ENCODE measurements at places on chromosomes 6 and 20. TPM values are rescaled to one million over a fixed set of nuclear protein-coding genes. Genes with fewer than 3 reads are reported as not detected.

Gene COX4I2
- not detected for total RNA-seq

Gene FKBP1C
- 0.10 TPM for total RNA-seq

Gene CCM2L
- total RNA-seq = 0.35 TPM

Gene TRIM10
- under 0.01 TPM for total RNA-seq

Gene TMEM14A
- 46.9 TPM for total RNA-seq

Gene HLA-DPA1
- 7.0 TPM for total RNA-seq

Gene NOTCH4
- 0.52 TPM for total RNA-seq

DNA sequence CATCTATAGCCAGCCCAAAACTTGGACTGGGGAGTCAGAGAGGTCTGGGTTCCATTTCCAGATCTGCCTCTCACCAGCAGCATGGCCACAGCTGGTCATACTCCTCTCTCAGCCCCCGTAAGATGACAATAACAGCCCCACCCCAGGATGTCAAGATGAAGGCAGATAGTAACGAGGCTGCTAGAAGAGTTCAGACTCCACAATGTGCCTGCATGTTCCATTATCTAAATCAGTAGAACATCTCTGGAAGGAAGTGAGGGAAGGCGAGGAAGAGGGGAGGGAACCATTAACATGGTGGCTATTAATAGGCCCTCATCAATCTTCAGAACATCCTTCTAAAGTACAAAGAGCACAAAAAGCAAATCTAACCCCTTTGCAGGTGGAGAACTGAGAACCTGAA is 98.0 kb upstream of the KCNG1 start:
- no peak for DNase-seq

- DNase-seq = no peak
Measured at GRCh38 chr20:63409066-63409833, 48.1 kb upstream of the CHRNA4 start.

DNA sequence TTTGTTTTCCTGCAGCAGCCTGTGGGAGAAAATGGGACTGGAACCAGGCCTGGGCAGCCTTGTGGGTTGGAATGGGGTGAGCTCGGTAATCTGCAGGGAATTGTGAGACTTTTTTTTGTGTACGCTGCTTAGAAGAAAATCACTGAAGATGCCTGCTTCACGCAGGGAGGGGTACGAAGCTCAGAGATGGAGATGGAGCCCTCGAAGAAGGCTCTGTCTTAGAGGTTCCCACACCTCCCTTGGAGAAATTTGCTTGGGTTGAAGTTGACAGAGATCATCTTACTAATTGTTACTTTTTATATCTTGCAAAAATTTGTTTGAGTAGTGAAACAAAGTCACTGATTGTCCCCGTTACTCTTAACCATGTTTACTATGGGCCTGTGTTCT is 894 bp downstream of the PYGB start:
- DNase-seq = no peak

GRCh38 chr20:63092660-63093215 is 86.0 kb upstream of the BHLHE23 start:
- DNase-seq = no peak

- no peak for DNase-seq
Measured at GRCh38 chr6:136792095-136792409, 225 bp downstream of the MAP3K5 start.

DNA sequence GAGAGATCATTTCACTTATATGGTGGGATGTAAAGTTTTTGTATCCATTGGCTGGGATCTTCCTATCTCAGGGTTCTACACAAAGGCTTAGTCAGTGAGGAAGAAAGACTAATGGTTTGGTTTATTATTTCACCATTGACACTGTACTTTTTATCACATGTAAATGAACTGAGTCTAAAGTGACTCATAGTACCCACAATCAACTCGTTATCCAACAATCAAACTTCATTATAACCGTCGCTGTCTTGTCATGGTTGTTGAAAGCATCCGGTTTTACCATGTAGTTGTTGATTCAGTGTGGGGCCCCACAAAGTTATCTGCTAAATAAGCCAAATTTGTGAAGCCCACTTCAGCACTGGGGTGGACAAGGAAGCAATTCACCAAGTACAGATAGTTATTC is 55.8 kb upstream of the MTRF1L start:
- peak; percentile 54 for DNase-seq

DNA sequence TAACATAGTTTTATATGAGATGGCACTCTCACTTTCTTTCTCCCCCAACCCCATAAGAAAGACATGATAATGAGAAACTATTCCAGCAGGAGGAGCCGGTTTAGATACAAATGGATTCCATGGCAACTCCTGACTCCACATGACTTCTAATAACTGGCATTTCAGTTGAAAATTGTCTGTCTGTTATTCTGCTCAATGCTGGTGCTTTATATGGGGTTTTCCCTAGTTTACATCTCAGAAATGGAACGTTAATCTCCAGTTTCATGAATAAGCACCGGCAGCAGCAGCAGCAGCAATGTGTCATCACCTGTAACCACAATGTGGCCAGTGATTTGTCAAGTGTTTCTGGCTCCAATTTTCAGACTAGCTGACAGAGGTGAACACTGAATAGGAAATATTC is 8.0 kb upstream of the SIM1 start:
- DNase-seq = peak; percentile 83

DNA sequence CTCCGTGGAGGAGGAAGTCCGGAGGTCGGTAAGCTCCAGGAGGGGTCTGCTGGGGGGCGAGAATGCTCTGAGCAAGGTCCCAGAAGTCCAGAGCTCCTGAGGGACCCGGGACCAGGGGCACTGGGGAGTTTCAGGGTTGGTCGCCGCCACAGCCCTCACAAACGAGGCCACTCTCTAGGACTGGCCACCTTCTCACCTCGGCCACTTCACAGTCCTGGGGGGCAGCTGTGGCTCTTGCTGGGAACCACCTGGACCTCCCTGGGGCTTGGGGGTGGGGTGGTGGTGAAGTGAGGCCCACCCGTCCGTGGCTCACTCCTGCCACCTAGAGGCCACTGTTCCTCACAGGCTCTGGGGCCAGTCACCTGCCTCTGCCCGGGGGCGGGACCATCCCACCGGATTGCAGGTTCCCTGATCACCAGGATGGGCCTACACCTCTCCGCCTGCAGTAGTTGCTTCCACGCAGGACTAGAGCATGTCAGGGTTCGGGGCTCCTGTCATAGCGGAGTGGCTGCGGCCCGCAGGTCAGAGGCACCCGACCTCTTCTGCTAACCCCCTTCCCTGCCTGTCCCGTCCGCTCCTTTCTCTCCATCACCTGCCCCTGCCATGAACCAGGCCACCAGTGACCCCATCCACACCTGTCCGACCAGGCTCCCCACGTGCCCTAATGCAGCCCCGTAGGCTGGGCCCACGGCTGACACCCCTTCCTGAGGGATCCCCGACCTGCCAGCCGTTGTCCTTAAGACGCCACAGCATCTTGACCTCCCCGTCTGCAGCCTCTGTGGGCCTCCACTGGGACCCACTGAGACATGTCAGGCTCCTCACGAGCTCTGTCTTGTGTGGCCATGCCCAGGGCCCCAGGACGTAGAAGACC is 5.1 kb upstream of the TCEA2 start:
- DNase-seq = peak; percentile 25

- no peak for DNase-seq
Measured at GRCh38 chr20:2156666-2157624, 55.3 kb downstream of the STK35 start.

DNA sequence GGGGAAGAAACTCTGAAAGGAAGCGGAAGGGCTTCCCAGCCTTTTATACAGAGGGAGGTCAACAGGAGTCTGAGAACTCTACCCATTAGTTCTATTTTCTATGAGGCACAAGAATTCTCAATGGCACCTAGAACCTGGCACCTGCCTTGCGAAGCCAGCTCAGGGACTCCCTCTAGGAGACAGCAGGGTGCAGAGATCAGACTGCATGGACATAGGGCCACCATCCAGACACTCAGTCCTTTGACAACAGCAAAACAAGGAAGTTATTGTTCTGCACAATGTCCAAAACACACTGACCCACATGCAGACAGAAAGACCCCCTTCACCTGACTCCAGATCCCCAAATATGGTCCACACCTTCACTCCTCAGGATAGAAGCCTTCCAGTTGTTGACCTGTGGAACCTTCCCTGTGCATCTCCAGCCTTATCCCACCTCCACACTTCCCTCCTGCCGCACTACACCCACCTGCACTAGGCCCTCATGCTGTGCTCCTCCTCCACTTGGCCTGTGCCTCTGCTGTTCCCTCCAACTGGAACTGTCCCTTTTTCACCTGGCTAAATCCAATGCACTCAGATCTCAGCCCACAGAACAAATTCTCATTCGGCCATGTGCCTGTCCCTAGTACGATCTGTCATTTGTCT is 27.8 kb downstream of the ACSS1 start:
- DNase-seq = no peak

DNA sequence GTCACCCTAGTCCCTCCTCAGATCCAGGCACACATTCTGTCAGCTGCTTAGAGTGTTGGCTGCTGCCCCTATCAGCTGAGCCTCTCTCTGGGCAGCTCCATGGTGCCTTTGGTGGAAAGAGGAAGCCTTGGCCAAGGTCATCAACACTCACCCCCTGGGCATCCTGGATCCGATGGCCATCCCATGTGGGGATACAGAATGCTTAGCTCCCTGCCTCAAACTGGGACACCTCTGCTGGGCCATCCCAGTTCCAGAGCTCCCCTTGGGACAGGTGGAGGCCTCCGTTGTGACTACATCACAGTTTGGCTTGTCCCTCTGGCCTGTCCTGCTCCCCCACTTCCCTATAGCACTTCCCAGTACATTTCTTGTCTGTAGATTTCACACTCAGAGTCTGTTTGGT is 45.6 kb downstream of the TOX2 start:
- no peak for DNase-seq

GRCh38 chr20:63234693-63235398 is 859 bp upstream of the BIRC7 start:
- DNase-seq = no peak

DNA sequence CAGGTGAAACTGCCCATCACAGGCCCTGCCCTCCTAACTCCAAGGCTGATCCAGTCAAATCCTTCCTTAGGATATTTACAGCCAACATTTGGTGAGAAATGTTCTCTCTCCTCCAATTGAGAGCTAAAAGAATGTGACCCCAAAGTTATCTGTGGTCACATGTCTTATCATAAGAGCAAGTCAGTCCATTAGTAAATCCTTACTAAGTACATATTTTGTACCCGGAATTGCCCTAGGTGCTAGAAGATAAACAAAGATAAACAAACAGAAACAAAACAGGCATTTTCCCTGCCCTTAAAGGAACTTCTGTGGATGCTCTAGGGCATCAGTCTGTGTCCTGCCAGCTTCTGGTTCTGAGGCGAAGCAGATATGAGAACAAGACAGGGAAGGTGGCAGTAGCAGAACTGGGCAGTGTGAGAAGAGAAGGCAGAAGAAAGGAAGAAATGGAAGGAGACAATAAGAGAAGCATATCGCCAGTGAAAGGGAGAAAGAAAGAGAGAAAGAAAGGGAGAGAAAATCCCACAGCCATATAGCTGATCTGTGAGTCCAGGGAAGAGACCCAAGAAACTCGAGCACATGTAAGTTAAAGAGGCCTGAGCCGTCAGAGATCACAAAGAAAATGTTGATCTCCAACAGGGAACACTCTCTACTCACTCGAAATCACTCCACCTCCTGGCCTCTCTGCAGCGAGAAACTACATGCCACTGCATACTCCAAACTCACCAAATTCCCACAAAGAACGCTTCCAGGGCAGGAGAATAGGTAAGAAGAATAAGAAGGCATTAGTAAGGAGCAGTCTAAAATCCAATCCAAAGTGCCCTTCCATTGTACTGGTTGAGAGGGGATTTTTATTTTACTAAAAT is 41.7 kb downstream of the CDK5RAP1 start:
- no peak for DNase-seq

- DNase-seq = no peak
Measured at GRCh38 chr6:136992113-136992512, 52.7 kb downstream of the IL20RA start.
